Astrocyte of the spinal cord (primary cell): ENCODE measurements at places on chromosomes 2 and 18.

DNA sequence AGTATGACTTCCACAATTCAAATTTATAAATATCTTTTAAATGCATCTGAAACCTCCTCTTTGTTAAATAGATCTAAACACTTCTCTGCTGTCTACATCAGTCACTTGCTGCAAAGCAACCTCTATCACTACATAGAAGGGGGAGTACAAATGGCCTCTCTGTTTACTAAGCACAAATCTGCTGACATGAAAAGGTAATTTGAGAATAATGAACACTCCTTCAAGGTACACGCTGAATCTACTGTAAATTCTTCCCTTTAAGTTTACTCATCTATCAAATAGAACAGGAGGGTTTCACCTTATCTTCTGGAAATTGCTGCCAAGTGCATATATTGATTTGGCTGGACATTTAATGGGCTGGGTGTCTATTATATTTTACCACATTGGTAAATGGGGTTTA lies 879.6 kb downstream of the SUCLG1 start:
- DNase-seq: no peak

DNA sequence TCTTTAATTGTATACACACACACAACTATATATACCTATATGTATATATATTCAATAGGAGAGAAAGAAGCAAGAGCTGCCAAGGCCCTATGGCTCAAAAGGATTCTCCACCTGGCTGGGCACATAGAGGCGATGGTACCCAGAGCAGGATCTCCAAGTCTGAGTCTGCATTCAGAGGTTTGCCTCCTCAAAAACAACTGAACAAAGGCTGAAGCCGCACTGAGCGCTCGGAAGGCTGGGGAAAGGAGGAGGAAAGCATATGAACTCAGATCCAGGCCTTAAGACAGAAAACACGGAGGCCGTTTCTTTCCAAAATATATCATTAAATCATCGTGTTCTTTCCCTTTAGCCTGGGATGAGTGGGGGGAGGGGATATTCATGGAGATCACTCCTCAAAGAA lies 3.6 kb downstream of the HOXD12 start:
- no peak for DNase-seq

GRCh38 chr2:66846887-66847286 lies 412.0 kb downstream of the MEIS1 start:
- no peak for DNase-seq

- no peak for DNase-seq
Observed at GRCh38 chr2:127358044-127358443, 29.7 kb downstream of the MAP3K2 start.

DNA sequence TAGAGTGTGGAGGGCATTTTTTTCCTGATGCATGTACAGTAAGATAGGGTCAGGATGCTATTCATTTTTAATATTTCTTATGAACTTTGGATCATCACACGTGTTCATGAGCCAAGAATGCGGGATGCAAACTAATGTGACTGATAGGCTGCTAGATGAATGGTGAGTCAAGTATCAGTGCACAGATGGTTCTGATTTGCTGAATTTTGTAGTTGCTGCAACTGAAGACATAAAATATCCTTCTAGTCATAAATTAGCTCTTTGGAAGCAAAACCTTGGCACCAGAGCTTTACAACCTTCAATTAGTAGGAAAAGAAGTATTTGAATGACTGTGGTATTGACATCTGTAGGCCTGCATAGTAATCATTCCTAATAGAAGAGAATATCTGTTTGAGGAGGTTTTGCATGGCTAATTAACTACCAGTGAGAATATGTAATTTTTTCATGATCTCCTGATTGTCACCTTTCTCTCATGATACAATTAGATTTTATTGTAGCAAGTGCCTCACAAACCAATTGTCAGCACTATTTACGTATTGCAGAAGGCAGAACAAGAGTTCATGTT lies 94.0 kb downstream of the VRK2 start:
- peak; percentile 7 for DNase-seq

- DNase-seq: peak; percentile 39
Observed at GRCh38 chr2:12076810-12077209, 330.4 kb downstream of the LPIN1 start.

DNA sequence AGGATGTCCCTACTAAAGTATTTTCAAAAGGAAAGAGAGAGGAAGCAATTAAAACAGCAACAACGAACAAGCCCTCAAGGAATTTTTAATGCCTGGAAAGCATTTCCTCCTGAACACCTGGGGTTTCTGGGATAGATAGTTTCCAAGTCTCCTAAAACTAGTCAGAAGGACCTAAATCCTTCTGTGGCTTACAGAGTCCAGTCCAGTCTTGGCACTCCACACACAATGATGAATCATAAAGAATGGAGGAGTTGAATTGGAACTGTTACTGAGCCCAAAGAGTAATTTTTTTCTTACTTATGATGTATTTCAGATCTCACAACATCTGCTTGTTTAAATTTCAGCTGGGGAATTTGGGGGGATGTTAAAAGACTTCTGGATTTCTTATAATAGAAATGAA lies 144.6 kb upstream of the SETBP1 start:
- peak; percentile 81 for DNase-seq

GRCh38 chr2:47512581-47513083 lies 109.7 kb downstream of the MSH2 start:
- no peak for DNase-seq

- no peak for DNase-seq
Observed at GRCh38 chr2:158803506-158803905, 8.4 kb downstream of the DAPL1 start.

- no peak for DNase-seq
Observed at GRCh38 chr18:10440884-10441283, 13.6 kb upstream of the APCDD1 start.

- peak; percentile 9 for DNase-seq
Observed at GRCh38 chr2:205972113-205972512, 113.9 kb downstream of the INO80D start.

- no peak for DNase-seq
Observed at GRCh38 chr2:37790462-37790861, 119.0 kb upstream of the CDC42EP3 start.

DNA sequence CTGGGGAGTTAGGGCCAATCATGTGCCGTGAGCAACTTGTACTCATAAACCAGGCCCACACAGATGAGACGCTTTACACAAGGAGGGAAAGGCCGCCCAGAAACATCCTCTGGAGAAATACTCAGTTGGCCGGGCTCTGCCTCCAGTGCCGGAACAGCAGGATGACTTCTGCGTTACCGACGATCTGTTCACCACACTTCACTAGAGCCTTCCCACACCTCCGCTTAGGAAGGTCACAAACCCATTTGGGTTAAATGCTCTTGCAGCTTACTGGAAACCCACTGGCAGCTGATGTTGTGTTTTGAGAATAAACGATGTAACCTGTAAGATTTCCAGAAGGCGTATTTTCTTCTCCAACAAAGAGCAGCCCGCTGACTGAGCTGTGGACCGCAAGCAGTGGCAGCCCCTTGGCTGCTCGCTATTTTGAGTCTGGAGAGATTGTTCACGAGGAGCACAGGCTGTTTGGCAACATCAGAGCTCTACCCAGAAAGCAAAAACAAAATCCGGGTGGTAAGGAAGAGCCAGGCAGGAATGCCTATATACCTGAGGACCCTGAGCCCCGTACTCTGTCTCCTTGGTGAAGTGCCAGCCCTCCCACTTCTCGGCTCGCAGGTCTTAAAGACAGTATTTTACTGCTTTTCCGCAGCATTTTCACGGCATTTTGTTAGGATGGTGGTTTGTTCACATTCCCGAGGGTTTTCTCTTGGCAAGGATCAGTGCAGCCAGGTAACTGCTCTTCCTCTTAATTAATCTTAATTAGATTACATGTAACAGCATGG lies 44.0 kb downstream of the COLEC12 start:
- peak; percentile 71 for DNase-seq

- no peak for DNase-seq
Observed at GRCh38 chr2:196959734-196960338, 33.3 kb upstream of the PGAP1 start.

DNA sequence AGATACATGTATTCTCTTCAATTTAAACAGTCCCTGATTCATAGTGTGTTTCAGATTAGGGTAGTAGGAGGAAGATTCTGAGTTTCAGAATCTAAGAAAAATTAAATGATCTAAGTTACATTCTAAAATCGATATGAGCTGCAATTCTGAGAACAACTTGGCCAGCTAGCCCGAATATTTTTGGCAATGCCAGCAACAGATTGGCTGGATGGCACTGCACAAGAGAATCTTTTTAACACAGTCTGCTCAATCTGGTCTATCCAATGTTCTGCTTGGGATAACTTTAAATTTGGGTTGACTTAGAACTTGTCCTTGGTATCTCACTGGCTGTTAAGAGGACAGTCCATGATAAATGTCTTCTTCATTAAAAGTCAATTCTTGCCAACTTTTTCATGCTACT lies 853.9 kb downstream of the NRXN1 start:
- no peak for DNase-seq

GRCh38 chr2:168524005-168524404 lies 67.9 kb downstream of the CERS6 start:
- no peak for DNase-seq

DNA sequence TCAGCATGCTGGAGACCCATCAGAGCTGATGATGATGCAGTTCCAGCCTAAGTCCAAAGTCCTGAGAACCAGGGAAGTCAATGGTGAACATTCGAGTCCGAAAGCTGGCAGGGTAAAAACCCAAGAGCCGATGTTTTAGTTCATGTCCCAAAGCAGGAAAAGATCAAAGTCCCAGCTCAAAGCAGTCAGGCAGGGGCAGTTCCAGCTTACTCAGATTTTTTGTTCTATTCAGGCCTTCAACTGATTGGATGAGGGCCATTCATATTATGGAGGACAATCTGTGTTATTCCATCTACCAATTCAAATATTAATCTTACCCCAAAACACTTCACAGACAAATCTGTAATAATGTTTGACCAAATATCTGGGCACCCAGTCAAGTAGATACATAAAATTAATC lies 38.3 kb downstream of the DSEL start:
- DNase-seq: no peak

- no peak for DNase-seq
Observed at GRCh38 chr2:44582363-44583008, 220.7 kb downstream of the CAMKMT start.

DNA sequence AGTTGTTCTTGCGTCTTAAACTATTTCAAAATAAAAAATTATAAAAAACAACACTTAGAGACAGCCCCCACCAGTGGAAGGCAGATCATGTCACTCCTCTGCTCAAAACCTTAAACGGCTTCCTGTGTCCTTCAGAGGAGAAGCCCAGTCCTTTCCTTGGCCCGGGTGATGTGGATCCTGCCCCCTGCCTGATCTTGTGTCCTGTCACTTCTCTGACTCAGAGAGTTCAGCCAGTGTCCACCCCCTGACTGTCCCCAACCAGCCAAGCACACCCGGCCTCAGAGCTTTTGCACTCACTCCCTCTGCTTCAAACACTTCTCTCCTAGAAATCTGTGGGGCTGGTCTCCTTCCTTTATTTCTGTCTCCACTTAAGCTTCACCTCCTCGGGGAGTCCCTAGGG lies 35.4 kb downstream of the TOGARAM2 start:
- no peak for DNase-seq

GRCh38 chr18:21194871-21195771 lies 46.9 kb upstream of the GREB1L start:
- DNase-seq: peak; percentile 51

DNA sequence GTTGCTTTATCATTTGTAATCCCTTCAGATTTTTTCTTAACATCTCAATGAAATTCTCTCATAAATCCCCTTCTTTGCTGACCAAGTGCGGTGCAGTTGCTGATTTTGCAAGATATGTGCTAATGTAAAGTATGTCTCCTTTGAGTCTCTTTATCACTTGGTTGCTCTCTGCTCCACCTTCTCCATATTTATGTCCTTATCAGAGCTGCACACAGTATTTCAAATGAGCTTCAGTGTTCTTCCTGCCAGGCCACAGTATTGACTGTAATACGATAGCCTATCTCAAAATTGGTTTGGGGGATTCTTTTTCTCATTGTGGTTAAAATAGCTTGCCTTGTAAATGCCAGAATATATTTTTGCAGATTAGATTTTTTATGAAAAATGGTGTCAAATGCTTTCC lies 32.2 kb downstream of the MAIP1 start:
- no peak for DNase-seq

DNA sequence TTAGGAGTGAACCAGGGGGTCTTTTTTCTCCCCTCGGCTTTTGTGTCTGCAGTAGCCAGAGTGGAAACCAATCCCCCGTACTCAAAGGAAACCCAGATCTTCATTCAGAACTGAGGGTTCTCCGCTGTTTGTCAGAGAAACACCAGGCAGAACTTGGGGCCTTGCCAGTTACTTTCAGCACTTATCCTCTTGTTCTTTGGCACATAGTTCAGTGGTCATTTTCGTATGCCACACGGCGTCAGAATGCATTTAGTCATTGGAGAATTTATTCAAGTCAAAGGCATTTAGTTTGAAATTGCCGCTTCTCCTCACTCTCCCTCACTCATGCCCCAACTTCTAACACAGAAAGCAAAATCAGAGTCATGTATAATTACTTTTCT lies 102.9 kb downstream of the CABLES1 start:
- DNase-seq: peak; percentile 85

DNA sequence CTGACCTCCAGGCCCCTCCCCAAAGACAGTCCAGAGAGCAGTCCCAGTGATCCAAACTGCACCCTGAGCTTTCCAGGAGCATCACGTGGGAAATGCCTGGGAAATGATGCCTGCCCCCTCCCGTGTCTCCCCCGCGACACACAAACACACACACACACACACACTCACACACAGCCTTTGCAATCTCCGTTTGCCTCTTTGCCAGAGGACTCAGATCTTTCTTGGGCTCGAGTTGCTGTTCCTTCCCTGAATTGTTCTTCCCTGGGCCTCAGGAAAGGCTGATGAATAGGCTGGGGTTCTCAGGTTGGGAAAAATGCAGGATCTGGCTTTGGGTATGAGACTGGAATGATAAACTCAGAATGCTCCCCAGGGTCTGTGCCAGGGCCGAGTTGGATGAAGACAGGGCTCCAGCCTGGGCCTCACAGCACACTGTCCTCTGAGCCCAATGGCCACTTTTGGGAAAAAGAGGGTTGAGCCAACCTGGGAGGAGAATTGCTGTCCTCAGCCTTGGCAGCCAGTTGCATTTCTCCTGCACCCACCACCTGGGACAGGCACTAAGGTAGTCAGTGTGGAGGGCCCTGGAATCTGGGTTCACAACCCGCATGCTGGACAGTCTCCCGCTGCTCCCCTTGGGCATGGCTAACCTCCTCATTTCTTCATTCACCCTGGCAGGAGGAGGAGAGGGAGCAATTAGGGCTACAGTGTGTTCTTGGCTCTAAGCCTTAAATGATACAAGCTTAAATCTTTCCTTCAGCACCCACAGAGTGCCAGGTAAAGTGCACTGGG lies 43.9 kb upstream of the ATP6V1B1 start:
- no peak for DNase-seq

DNA sequence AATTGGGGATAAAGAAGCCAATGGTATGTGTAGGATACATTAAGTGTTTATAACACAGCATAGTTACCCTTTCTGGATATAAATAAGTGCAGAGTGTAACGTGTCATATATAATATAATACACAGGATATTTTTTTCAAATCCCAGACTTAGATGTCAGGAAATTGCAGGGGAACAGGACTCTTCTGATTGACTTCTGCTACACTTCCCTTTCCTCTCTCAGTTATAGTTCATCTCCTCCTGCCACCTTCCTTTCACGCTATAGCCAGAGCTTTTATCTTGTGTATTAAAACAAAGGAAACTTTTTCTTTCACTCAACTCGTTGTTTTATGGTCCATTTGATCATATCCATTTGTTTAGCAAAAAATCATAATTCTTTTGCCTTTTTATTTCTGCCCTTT lies 158.0 kb upstream of the RASGRP3 start:
- DNase-seq: no peak

- no peak for DNase-seq
Observed at GRCh38 chr2:162300266-162300665, 18.2 kb downstream of the IFIH1 start.
